Spleen (tissue), 13 donors: ENCODE measurements at places on chromosomes 4 and X.
A peak's percentile ranks its signal among the peaks of the same experiment; 100 is the strongest.

GRCh38 chrX:44017676-44018075 is 44.5 kb upstream of the NDP start:
- no peak for DNase-seq

DNA sequence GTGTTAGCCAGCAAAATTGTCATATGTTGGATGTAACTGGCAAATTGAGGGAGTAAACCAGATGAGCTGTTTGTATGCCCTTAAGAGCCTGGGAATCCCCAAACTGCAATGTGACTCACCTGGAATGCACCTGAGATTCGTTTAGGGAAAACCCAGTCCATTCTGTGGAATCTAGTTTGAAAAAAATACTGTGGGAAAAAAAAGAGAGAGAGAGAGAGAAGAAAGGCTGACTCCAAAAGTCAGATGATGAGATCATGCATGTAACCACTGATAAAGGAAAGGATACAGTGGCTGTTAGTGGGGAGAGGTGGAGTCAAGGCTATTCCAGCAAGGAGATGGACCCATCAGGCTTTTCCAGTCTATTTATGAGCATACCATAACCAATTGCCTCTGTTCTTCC is 48.5 kb downstream of the SLC9A7 start:
- no peak for DNase-seq

GRCh38 chr4:52641854-52642563 is 17.1 kb downstream of the USP46 start:
- no peak for DNase-seq

- DNase-seq, result no peak
Observed at GRCh38 chr4:57424232-57424897, 314.2 kb upstream of the IGFBP7 start.

DNA sequence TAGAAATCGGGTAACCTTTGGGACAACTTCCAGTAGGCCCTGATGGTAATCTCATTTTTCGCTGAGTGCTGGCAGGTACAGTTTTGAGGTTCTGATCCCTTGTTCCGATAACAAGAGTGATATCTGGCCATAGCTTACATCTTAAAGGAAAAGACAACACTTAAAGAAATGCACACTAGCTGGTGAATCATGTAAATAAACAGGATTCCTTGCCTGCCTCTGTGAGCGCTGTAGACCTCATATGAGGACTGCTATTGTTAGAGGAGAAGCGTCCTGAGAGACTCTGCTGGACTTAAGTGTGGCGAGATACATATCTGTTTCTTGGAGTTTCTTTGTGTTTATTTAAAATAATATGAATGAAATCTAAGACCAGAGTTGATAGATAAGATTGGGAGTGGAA is 149.3 kb upstream of the SLC4A4 start:
- no peak for DNase-seq

GRCh38 chrX:68072041-68072440 is 361.3 kb downstream of the OPHN1 start:
- DNase-seq, result no peak

DNA sequence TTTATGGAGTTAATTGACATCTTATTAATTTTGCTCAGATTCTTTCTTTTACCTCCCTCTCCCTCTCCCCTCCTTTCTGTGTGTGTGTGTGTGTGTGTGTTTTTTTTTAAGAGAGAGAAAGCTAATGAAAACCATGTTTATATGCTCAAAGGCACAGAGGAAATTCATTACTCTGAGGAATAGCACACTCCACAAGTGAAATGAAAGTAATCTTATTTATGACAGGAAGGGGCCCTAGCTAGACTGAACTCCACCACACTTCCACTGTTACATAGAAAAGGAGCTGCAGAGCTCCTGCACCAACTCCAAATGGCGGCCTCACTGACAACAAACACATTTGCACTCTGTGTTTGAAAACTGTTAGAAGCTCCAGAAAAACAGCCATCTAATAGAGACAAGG is 150.6 kb downstream of the RASL11B start:
- DNase-seq, result no peak

- peak; percentile 59 for DNase-seq
Observed at GRCh38 chrX:39816871-39817731, 280.7 kb downstream of the BCOR start.

- no peak for DNase-seq
Observed at GRCh38 chrX:13937370-13938050, 92.2 kb downstream of the GEMIN8 start.

DNA sequence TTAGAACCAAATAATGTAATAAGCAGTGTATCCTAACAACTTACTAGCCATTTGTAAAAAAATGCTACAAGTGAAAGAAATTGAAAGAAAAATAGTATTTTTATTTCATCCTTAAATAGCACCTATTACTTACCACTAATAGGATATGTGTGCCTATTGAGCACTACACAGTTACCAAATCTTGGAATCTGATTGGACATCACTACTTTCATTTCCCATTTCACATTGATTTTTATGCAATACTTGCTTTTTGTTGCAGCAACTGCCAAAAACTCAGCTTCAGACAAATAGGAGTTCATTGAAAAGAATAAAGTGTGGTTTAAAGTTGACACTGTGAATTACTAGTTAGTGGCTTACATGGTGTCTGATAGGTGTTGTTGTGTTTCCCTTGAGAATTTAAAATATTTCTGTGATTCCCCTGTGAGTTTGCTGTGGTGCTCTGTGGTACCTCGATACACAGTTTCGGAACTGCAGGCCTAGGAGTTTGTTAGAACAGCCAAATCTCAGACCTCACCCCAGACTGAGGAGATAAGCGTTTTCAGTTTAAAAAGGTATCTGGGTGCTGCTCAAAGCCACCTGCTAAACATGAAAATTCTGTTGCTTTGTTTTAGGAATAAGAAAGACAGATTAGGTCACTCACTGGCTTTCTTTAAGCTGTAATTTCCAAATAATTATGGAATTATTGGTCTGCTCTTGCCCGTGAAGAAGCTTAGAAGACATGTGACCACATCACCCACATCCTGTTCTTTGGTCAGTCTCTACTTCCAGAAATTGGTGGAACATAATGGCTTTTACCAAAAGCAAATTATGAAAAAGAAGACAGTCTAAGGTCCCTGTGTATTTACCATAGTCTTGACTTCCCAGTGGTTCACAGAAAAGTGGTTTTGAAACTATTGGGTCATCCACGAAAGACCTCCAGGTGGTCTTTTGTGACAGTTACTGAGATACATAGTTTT is 97.8 kb downstream of the SYTL5 start:
- no peak for DNase-seq

- DNase-seq, result peak; percentile 92
Observed at GRCh38 chrX:9312922-9313867, 151.7 kb upstream of the TBL1X start.

DNA sequence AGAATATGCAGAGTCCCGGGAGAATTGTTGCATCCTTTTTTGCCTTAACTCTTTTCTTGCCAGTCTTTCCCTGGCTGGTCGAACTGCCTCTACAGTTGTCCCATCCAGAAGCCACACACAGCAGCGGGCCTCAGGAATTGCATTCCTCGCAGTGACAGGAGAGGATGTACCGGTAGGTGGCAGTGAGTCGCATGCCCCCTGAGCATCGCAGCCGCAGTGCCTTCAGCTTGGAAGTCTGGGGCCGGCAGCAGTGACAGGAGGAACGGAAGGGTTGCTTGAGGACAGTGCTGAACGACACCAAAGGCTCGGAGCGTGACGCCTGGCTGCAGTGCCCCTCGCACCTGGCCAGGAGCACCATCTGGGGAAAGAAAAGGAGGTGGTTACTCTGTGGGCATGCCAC is 23.5 kb downstream of the NDP start:
- peak; percentile 77 for DNase-seq

GRCh38 chr4:152104901-152105357 is 344.1 kb upstream of the GATB start:
- DNase-seq, result no peak

DNA sequence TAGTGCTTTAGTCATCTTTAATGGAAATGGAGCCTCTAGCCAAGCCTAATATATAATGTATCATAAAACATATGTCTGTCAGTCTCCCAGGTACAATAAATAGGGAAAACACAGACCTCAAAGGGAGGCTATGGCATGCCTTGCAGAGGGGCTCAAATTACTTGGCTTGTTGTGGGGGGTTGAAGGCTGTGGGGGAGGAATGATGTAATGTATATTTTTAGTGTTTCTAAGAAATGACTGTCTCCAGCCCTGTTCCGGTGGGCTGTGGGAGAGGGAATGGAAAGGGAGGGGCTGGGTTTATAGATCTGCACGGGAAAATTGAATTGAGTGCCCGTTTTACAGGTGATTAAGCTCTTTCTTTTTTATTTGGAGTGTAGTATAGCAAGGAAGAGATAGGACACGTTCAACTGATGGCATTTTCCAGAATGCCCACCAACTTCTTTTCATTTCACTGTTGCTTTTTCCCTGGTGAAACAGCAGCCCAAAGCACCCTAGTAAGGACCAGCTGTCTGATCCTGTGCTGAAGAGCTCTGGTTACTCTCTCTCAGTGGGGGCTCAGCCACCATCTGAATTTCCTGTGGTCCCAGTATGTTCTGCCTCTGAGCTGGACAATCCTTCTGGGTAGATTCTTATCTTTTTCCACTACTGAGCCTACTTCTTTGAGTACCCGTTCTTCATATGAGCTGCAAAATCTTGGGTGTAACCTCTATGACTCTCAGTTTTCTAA is 220.7 kb upstream of the CASK start:
- no peak for DNase-seq

- no peak for DNase-seq
Observed at GRCh38 chr4:108180513-108180912, 11.8 kb upstream of the LEF1 start.

DNA sequence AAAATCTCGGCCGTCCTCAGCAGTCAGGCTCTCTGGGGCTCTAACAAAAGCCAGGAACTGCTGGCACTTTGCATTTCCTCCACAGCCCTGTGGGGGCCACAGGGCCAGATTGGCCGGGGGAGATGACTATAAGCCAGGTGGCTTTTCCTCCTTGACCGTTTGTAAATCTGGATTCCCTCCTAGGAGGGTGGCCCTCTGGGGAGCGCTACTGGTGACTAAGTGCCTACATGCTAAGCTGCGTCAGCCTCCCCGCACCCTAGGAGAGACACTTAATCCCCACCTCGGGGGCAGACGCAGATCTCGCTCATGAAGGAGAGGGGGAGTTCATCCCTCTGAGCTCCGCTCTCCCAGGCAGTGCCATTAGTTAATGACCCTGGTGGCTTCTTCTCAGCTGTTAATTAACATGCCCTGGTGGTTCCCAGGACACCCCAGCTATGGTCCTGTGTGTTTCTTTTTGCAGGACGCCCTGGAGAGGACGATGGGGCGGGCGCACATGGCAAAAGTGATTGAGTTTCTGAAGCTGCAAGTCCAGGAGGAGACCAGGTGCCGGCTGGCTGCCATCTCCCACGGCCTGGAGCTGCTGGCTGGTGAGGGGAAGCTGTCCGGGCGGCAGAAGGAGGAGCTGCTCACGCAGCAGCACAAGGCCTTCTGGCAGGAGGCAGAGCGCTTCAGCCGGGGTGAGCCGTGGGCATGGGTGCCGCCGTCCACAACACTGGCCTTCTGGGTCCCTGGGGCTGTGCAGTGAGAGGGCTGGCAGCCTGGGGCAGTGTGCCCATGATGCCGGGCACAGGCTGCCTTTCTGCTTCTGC is 41.6 kb downstream of the EVC start:
- DNase-seq, result no peak

DNA sequence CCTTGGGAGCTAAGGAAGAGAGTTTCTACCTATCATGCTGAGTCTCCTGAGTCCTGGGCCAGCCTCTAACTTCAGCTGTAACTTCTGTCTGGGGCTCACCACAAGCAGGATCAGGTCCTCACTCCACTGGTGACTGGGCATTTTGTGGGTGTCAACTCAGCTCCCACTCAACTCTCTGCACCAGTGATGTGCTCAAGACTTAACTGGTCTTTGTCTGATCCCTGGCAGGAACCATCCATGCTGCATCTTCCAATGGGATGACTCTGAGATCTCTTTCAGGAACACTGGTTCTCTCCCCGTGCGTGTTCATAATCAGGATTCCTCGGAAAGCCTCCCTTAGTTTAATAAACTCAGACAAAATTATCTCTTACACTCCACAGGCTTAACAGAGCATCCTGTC is 82.3 kb downstream of the COMMD8 start:
- no peak for DNase-seq

GRCh38 chr4:174141876-174142275 is 141.6 kb downstream of the FBXO8 start:
- DNase-seq, result no peak

GRCh38 chr4:103008875-103009729 is 10.4 kb downstream of the SLC9B1 start:
- DNase-seq, result no peak

DNA sequence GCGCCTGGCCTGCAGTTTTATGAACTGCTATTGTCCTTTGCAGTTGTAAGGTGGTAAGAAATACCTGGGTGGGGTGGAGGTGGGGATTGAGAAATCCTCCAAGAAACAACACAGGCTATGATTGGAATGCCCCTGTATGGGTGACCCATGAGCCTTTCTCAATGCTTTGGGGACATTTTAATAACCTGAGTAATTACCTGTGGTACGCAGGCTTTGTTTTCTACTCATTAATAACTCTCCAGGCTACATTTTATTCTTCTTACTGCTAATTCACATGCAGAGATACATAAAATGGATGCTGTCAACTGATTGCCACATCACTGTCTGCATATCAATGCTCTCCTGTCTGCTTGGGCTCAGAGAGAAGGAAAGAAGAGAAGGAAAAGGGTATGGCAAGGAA is 41.8 kb downstream of the PHEX start:
- DNase-seq, result no peak

GRCh38 chrX:38513112-38513742 is 48.1 kb upstream of the TSPAN7 start:
- DNase-seq, result no peak

GRCh38 chr4:138961129-138961528 is 54.5 kb upstream of the NOCT start:
- no peak for DNase-seq

DNA sequence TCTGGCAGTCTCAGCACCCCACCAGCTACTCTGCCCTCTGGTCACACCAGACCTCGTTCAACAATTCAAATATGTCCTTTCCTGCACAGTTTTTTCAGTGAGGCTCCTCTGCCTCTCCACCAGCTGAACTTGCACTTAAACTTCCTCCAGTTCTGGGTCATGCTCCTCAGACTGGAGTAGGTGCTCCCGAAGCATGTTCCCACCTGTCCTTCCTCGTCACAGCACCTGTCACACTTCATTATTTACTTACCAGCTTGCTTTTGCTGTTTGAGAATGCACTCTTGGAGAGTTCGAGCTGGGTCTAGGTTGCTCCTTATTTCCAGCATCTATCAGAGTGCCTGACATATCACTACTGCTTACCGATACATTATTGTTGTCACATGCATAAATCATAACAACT is 144.8 kb upstream of the TTC29 start:
- DNase-seq, result no peak

- peak; percentile 25 for DNase-seq
Observed at GRCh38 chrX:57368158-57368557, 81.7 kb downstream of the FAAH2 start.
